Caki2 (cell line): ENCODE measurements at places on chromosomes 3 and 15.
A peak's percentile ranks its signal among the peaks of the same experiment; 100 is the strongest.

- no peak for DNase-seq
Measured at GRCh38 chr3:17207979-17208378, 323.2 kb downstream of the PLCL2 start.

GRCh38 chr3:107106316-107106715, 270.9 kb upstream of the CCDC54 start:
- peak; percentile 16 for DNase-seq

GRCh38 chr3:129031476-129032215, 28.9 kb upstream of the GP9 start:
- DNase-seq, result no peak

GRCh38 chr3:38524141-38524739, 28.1 kb downstream of the EXOG start:
- no peak for DNase-seq

GRCh38 chr3:43771610-43772009, 80.9 kb downstream of the ABHD5 start:
- DNase-seq, result no peak

DNA sequence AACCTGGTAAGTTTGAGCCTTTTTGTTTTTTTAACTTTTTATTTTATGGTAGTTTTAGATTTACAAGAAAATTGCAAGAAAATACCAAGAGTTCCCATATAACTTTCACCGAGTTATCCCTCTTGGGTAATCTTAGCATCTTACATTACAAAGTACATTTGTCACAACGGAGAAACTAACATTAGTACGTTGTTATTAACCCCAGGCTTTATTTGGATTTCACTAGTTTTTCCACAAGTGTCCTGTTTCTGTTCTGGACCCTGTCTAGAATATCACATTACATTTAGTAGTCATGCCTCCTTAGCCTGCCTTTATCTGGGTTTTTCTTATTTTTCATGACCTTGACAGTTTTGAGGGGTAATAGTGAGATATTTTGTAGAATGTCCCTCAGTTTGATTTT, 53.5 kb upstream of the KPNA4 start:
- no peak for DNase-seq

DNA sequence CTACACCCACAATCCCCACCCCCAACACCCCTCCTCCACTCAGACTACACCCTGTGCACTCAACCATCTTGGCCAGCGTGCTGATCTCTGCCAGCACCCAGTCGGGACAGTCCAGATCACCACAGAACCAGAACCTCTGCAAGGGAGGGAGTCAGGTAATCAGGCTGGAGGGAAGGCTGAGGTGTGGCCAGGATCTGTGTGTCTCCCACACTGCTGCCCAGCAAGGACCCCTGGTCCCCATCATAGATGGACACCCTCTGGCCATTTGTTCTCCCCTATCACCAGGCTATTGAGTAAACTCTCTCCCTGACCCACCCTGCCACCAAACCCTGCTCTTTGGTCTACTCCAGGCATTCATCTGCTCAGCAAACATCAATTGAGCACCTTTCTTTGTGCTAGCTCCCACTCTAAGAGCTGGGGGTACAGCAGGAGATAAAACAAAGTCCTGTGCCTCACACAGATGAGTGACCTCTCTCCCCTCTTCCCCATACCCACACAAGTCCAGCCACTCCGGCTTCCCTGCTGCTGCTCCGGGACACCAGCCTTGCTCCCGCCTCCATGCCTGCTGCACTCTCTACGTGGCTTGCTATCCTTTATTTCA, 134.8 kb downstream of the TBC1D2B start:
- no peak for DNase-seq

DNA sequence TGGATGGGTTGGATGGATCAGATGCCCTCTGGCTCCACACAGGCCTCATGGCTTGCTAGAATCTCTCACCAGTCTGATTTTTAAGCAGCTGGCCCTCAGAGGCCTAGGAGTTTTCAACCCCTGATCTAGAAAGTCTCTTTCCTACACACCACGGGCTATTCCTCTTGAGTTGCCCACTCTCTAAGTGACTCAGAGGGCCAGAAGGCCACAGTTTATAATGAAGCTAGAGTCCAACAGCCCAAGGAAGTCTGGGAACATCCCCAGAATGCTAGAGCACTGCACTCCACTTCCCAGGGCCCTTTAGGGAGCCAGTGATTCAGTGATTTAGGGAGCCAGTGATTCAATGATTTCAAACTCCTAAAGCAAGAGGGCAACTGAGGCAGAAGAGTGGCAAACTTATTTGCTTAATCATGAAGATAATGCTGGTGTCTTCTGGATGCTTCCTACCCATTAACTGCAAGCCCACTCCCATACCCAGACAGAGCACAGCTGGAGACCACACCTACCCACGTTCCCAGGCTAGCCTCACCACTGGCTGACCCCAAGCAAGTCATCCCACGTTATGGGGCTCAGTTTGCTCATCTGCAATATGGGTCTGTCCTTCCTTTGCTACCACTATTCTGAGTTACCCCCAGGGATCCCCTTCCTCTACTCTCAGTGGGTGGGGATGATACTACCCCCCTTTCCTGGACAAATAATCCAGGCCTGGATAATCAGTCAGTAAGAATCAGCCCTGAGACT, 36.7 kb downstream of the ABTB1 start:
- no peak for DNase-seq

- DNase-seq, result no peak
Measured at GRCh38 chr3:152480282-152480953, 211.7 kb downstream of the MBNL1 start.

GRCh38 chr15:42059661-42060476, 34.5 kb downstream of the PLA2G4D start:
- peak; percentile 25 for DNase-seq

- DNase-seq, result no peak
Measured at GRCh38 chr3:132788301-132788671, 66.1 kb upstream of the NPHP3 start.

DNA sequence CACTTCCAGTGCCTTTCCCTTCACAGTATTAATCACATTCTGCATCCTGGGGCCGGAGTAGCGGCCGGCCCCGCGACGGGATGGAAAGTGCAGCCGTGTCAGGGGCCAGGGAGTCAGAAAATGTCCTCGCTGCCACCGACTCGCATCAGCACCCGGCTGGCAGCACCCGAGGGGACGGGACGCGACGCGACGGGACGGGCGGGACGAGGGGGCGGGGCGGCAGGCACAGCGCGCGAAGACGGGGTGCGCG, 353 bp downstream of the ATG3 start:
- no peak for DNase-seq

- DNase-seq, result no peak
Measured at GRCh38 chr3:54987719-54988118, 59.9 kb upstream of the LRTM1 start.

GRCh38 chr3:11053926-11054503, 61.5 kb downstream of the SLC6A1 start:
- DNase-seq, result no peak

DNA sequence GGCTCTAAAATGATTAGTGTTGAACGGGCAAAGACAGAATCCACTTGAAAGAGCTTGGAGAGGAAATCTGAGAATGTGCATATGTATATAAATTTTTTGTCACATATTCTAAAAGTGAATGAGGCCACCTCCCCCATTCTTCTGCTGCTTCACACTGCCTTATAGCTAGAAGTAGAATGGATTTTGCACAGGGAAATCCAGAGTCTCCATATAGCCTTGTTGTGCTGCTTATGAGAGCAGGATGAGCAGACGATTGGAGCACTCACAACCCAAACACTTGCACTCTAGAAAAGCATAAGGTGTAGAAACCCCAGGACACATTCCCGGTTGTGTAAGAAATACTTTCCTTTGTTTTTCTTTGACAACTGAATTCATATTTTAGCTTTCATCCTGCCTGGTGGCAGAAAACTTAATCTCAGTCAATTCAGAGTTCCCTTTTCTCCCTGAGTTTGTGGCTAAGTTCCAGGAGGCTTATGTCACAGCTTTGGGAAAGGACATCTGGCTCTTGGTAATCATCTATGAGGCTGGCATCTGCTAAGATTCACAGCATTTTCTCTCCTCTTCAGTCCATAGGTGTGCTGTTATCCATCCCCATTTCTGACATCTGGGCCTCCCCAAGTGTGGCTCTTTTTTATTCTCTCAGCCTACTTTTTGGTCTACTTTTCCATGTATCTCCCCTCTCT, 188.4 kb upstream of the PFN2 start:
- no peak for DNase-seq

GRCh38 chr3:189664311-189664710, 33.1 kb downstream of the TP63 start:
- peak; percentile 49 for DNase-seq

GRCh38 chr3:73349657-73350056, 275.1 kb downstream of the PDZRN3 start:
- DNase-seq, result no peak

GRCh38 chr15:49696433-49696832, 75.6 kb downstream of the DTWD1 start:
- DNase-seq, result no peak

DNA sequence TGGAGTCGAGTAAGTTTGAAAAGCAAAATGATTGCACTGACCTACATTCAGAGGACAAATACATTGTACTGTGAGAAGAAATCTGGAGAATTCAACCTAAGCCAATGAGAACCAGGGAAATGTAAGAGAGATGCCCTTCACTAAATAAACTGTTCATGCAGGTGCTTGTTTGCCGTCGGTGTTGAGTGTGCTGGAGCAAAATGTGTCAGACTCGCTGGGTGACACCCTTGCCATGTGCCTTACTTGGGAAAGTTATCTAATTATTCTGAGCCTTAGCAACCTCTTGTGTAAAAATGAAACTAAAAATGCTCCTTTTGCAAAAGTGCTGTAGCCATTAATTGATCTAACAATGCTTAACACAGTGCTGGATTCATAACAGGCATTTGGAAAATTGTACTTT, 140.4 kb downstream of the GABRB3 start:
- no peak for DNase-seq

DNA sequence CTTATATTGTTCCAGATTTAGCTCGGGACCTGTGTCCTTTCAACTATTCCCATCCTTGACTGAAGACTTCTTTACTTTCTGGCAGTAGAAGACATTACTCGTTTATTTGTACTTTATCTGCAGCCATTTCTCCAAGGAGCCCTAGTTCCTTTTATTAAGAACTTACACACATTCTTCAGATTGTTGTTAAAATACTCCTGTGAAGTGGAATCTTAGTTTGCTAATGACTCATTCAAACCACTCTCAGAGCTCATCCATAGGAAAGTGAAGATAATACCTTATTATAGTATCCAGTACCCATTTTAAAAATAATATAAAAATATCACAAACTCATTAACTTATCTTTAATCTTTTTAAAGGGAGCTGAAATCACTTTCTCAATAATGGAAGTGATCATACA, 63.5 kb downstream of the C3orf70 start:
- DNase-seq, result no peak

GRCh38 chr3:127536830-127537812, 53.4 kb downstream of the TPRA1 start:
- DNase-seq, result no peak

DNA sequence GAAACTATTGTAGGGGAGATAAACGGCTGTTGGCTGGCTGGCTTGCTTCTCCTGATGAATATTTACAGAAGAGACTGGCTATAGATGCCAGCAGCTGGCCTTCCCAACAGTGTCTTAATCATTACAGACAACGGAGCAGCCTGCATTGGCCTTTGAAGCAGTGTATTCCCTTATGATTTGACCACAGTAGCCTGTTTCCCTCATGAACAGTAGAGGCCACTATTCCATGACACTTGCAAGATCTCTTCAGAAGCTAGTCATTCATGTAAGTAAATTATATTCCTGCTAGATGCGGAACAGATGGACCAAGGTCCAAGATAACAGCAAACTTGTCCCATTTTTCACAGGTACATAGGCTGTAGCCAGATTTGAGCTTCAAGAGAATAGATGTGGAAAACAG, 47.3 kb downstream of the TMCO5A start:
- peak; percentile 11 for DNase-seq

DNA sequence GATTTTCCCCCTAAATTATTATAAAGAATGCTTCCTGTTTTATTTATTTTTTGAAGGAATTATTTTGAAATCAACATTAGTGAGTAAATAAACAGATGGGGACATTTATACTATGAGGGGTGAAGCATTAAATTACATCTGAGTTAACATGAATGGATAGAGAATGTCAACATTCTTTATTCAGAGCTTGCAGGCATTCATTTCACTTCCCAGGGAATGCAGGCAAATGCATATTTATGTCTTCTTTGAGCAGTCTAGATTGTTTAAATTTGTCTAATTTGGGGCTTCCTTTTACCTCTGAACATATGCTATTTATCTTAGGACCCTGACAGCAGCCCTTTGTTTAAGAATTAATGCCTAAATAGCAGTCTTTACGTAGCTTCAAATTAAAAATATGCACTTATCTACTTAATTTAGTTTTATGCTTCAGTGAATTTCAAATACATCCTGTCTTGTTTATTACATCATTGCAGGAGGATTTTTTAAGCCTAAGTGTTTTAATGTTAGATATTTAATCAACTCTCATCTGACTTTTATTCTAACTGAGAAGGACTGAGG, 630.5 kb upstream of the LMCD1 start:
- no peak for DNase-seq

GRCh38 chr3:127406309-127407025, 118.6 kb upstream of the PRR20G start:
- peak; percentile 3 for DNase-seq

DNA sequence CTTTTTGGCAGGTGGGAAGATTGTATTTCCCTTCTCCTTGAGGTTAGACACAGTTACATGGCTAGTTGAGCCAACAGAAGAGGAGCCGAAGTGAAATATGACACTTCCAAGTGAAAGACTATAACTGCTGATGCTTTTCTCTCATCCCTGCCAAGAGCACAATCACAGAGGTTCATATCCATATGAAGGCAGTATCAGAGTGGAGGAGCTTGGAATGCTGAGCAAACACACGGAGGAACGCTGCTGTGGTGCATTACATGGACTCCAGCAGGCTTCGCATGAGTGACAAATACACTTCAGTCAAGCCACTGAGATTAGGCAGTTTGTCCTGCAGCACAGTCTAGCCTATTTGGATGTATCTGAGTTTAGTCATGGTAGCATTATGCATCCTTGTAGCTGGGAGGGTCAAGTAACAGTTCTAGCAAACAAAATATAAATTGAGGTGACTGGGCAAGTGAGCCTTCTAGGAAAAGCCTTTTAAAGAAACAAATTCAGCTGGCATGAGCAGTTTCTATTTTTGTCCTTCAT, 5.4 kb downstream of the IQCF6 start:
- DNase-seq, result no peak

DNA sequence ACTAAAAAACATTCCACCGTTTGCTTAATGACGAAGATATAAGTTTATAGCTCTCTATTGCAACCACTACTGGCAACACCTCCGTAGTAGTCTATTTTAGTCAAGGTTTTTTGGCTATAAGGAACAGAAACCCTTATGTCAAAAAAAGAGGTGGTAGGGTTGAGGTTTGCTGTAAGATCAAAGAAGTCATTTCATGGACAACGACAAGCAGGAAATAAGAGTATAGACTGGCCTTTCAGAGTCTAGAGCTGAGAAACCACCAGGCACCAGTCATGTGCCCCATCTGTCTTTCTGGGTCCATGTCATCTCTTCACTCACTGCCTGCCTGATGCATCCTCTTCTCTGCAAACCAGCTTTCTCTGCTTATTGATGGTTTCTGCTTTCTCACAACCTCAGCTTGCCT, 42.7 kb downstream of the THBS1 start:
- DNase-seq, result no peak
